ENCODE measurements at places on chromosomes 7 and 10.

- no peak for DNase-seq
These were observed 34.9 kb upstream of the PTF1A start for GRCh38 chr10:23157239-23157681.

DNA sequence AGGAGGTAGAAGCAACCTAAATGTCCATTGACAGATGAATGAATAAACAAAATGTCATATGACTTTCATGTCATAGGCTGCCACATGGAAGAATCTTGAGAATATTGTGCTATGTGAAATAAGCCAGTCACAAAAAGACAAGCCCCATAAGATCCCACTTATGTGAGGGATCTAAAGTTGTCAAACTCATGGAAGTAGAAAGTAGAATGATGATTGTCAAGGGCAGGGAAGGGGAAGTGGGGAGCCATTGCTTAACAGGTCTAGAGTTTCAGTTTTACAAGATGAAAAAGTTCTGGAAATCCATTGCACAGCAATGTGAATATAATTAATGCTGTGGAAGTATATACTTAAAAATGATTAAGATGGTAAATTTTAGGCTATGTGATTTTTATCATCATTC is 229.3 kb upstream of the KMT2E start:
- no peak for DNase-seq

- DNase-seq, result no peak
These were observed 11.8 kb downstream of the MMRN2 start for GRCh38 chr10:86945361-86946212.

DNA sequence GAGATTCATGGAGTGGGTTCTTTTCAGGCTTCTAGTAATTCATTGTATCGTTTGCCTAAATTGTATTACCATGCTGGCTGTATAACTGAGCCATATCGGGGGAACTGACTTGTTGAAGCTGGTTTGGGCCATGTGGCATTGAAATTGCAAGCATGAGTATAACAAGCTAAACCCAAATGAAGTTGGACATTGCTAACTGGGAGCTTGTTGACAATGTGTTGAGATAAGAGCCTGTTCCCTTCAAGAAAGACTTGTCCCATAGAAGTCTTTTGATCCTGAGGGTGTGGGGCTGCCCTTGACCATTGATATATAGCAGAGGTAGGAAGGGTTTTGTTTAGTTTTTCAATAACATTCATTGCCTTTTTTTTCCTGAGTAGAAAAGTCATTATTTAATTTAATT is 156.0 kb downstream of the VTI1A start:
- DNase-seq, result no peak

GRCh38 chr7:149562602-149563001 is 65.0 kb upstream of the ZNF746 start:
- DNase-seq, result no peak

DNA sequence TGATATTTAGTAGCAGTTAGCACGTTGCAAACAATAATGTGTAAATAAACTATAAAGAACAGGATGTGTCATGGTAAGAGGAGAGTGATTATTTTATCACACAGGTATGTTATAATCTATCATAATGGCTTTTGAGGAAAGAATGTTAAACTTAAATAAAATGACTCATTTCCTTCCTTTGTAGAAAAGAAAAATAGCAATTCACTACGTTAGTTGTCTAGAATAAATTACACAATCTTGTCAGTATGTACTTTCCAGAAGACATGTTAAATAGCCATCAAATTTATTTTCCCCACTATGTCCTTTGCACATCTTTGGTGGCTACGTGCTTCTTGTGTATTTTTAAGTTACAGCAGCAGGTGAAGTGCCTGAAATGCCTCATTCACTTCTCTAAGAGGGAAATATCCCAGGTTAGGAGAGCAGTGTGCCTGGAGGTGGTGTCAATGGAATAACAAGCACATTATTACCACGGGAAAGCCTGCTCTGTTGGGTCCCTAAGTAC is 133.8 kb downstream of the SEMA3A start:
- DNase-seq, result no peak

GRCh38 chr10:105706281-105707026 is 1065.4 kb downstream of the SORCS3 start:
- DNase-seq, result no peak

DNA sequence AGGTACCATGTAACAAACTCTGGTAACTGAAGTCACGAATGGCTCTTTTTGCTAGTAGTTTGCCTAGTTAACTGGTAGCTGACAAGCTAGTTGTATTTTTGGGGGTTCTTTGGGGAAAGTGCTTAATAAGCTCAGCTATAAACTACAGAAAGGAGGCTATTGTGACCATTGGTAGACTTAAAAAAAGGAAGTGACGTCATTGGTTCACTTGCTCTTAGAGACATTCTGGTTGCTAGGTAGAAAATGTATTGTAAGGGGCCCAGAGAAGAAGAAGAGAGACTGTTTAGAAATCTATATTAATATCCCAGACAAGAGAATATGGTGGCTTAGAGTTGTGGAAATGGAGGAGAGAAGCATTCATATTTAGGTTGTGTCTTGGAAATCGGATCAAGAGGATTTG is 103.0 kb downstream of the NXPH1 start:
- DNase-seq, result no peak

GRCh38 chr7:142248-142941 is 50.0 kb upstream of the FAM20C start:
- peak; percentile 27 for DNase-seq

- no peak for DNase-seq
These were observed 439 bp upstream of the EMX2 start for GRCh38 chr10:117541909-117542705.

- DNase-seq, result peak; percentile 98
These were observed 7.2 kb downstream of the C10orf90 start for GRCh38 chr10:126663328-126663727.

DNA sequence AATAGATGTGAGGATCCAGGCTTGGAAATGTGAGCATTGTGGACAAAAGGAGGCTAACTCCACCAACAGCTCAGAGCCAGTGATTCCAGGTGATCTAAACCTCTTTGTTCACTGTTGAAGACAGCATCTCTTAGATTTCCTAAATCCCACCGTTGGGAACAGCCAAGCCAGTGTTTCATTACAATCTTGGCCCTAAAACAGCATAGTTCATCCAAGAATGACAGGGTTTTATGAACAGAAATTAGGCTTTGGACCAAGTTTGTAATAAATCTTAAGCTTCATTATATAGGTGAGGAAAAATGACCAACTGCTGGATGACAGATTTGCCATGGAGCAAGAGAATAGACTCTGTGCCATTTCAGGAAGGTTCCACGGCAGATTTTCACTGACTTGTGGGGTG is 65.8 kb downstream of the MTURN start:
- DNase-seq, result no peak
